ENCODE measurements at places on chromosomes 3 and 15. TPM values are rescaled to one million over a fixed set of nuclear protein-coding genes. Genes with fewer than 3 reads are reported as not detected.

- no peak for DNase-seq
These were observed 24.9 kb downstream of the ZMAT3 start for GRCh38 chr3:179046497-179047353.

- no peak for DNase-seq
These were observed 39.8 kb upstream of the ZBTB38 start for GRCh38 chr3:141328286-141329166.

GRCh38 chr15:93036951-93037819 lies 51.8 kb downstream of the RGMA start:
- no peak for DNase-seq

DNA sequence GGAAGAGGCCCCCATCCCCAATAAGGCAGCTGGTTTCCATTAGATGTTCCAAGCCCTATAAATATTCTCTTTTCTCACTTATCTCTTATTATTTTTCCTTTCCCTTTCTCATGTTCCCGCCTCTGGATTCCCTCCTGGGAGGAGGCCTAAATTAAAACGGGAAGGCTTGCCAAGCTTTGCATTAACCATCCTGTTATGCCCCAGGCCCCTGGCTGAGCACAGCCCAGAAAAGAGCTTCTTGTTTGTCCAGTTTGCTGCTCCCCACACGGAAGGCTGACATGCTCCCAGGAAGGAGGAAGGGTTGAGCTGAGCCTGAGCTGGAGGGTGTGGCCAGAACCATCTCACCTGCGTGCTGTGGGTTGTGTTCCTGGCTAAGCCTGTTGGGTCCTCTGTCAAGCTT lies 63.1 kb upstream of the BOC start:
- no peak for DNase-seq

DNA sequence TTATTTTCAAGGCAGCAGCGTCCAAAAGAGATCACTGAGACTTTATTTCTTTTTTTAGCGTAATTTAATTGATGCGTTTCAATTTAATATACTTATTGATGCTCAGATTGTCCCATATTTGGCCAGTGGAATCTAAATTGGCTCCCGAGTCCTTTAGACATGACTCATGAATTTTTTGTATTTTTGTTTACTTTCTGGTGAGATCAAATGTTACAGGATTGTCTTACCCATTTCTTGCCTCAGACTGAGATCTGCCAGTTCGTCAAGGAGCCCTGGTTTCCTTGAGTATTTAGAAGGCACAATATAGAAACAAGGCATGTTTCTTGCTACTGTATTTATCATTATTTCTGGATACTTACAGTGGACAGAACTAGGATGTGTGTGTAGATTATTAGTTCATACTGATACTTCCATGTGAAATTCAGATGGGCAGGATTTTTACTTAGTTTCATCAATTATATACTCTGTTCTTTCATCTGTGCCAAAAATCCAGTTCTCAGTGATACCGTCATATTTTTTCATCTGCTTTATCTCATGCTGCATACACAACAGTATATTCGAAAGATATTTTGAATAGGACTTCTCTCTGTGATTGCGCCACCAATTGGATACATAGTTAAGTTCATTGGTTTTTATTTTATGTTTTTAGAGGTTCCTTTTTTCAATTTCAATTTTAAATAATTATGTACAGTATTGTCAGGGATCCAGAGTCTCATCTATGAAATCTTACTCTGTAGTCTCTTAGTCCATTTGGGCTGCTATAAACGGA lies 436.9 kb upstream of the C2CD4B start:
- no peak for DNase-seq

DNA sequence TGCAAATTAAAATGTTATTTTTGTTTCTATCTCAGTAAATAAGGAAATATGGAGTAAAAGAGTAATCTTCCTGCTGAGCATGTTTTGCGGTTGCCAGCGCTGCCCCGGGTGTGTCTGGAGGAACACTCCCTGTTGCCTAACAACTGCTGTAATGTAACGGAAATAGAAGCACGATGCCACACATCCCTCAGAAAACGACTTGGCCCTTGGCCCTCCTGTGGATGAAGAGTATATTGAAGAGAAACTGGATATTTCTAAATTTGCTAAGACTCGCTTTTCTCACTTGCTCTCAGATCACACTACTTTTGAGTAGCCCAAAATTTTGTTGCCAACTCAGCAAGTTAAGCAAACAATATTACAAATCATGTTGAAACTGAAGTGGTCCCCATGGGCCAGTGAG lies 18.9 kb downstream of the CX3CR1 start:
- DNase-seq = peak; percentile 96

DNA sequence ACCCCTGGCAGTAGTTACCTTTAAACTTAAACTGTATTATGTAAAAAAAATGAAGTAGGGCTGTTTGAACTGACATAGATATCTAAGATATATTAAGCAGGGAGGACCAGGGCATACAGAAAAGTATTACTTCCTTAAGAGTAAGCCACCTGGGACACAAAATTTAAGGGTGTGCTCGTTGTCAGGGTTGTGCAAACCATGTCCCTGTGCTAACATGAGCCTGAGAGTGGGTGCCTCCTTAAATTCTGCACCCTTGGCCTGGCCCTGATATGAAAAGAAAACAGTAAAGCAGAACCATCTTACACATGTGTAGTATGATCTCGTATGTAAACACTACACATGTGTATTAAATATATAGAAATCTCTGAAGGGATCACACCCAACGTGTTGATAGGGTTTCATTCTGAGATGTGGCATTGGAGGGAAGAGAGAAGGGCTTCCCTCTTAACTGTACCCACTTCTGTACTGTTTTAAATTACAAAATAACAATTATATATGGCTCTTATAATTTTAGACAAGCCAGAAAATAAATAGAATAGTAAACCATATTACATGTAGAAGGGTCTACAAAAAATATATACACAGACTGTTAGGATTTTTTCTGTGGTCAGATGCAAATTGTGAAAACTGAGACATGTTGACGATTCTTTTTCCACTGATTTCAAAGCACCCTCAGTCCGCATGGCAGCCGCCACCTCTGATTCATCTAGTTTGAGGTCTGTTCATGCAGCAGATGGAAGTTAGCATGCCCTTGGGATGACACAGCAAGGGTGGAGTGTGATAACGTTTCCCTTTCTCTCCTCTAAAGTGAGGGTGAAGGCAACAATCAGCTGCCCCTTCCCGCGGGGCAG lies 400.8 kb upstream of the PROK2 start:
- peak; percentile 29 for DNase-seq

GRCh38 chr3:177358091-177358976 lies 161.1 kb upstream of the TBL1XR1 start:
- DNase-seq = peak; percentile 41

- no peak for DNase-seq
These were observed 30.2 kb downstream of the TSPAN3 start for GRCh38 chr15:77040673-77041072.

Gene ISLR
- not detected for total RNA-seq

Gene MITF
- total RNA-seq = 2.2 TPM

Data from hematopoietic multipotent progenitor cell (in vitro differentiated cells).